Foreskin fibroblast (primary cell): ENCODE measurements at places on chromosomes 16 and 17.
A peak's percentile ranks its signal among the peaks of the same experiment; 100 is the strongest.

DNA sequence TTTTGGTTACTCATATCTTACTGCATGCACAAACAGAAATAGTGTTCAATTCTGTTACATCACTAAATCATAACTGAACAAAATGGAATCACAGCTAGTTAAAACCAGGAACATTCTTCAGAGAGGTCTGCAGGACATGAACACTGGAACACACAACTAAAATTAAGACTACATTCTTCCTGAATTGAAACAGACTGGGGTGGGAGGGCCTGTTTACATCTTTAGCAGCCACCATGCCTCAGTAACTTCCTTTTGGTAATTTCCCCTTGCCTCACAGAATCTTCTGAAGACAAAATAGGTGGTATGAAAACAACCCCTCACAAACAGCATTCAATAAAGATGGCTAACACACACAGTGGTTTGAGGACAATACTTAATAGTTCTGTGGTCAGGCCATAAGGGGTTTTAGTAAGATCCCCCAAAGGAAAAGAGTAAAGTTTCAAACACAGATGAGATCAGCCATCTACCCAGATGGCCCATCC lies 6.5 kb downstream of the MARF1 start:
- no peak for DNase-seq

GRCh38 chr17:76561332-76561731 lies 21.5 kb downstream of the PRCD start:
- DNase-seq = no peak

- DNase-seq = no peak
Measured at GRCh38 chr17:1089915-1090314, 89.9 kb downstream of the ABR start.

GRCh38 chr17:38717139-38717745 lies 12.2 kb downstream of the MLLT6 start:
- no peak for DNase-seq

DNA sequence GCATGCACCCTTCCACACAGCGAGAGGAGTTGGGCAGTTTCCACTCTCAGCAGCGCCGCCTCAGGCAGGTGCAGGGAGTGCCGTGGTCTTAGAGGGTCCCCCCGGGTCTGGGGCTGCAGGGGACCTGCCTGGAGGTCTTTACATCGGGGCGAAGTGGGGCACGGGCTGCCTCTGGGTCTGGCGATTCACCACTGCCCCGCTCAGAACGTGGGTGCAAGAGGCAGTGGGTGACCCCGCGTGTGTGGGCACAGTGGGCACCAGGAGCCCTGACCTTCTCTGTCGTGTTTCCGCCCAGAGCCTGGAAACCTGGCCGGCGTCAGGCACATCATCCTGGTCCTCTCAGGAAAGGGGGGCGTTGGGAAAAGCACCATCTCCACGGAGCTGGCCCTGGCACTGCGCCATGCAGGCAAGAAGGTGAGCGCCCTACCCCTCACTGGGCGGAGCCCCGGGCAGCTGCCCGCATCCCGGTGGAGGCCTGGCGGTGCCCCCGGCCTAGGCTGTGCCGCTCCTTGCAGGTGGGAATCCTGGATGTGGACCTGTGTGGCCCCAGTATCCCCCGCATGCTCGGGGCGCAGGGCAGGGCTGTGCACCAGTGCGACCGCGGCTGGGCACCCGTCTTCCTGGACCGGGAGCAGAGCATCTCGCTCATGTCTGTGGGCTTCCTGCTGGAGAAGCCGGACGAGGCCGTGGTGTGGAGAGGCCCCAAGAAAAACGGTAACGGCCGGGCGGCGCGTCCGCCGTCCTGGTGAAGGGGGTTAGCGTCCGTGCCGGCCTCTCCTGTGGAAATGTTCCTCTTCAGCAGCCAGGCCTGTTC lies 3.7 kb downstream of the NUBP2 start:
- no peak for DNase-seq

- no peak for DNase-seq
Measured at GRCh38 chr17:73744411-73744810, 100.2 kb upstream of the SDK2 start.

- DNase-seq = no peak
Measured at GRCh38 chr17:79154446-79154845, 79.8 kb downstream of the ENGASE start.

- no peak for DNase-seq
Measured at GRCh38 chr16:58338205-58338604, 43.4 kb upstream of the PRSS54 start.

GRCh38 chr17:74354123-74354522 lies 7.5 kb downstream of the BTBD17 start:
- DNase-seq = no peak

GRCh38 chr16:58029410-58029809 lies 3.9 kb downstream of the MMP15 start:
- no peak for DNase-seq

DNA sequence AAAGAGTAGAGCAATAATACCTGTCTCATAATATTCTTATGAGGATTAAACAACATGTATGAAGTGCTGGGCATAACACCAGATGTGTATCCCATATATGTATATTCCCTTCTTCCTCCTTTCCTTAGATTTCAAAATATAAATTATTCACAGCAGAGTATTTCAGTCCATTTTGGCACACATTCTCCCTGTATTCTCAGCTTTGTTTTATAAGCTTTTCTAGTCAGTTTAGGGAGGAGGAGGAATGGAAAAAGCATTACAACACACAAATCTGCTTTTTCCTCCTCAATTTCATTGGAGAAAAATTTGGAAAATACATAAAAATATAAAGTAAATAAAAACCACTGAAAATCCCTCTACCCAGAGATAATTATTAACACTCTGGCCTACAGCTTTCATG lies 46.6 kb upstream of the CORO6 start:
- DNase-seq = no peak

DNA sequence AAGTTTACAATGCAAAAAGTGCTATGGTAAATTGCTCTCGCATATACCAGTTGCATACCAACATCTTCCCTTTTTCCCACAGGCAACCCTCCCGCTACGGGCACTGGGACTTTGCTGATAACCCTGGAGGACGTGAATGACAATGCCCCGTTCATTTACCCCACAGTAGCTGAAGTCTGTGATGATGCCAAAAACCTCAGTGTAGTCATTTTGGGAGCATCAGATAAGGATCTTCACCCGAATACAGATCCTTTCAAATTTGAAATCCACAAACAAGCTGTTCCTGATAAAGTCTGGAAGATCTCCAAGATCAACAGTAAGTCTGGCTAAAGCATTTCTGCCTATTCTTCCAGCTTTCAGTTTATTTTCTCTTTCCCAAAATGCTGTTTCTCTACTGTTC lies 27.9 kb upstream of the HSBP1 start:
- DNase-seq = peak; percentile 24

DNA sequence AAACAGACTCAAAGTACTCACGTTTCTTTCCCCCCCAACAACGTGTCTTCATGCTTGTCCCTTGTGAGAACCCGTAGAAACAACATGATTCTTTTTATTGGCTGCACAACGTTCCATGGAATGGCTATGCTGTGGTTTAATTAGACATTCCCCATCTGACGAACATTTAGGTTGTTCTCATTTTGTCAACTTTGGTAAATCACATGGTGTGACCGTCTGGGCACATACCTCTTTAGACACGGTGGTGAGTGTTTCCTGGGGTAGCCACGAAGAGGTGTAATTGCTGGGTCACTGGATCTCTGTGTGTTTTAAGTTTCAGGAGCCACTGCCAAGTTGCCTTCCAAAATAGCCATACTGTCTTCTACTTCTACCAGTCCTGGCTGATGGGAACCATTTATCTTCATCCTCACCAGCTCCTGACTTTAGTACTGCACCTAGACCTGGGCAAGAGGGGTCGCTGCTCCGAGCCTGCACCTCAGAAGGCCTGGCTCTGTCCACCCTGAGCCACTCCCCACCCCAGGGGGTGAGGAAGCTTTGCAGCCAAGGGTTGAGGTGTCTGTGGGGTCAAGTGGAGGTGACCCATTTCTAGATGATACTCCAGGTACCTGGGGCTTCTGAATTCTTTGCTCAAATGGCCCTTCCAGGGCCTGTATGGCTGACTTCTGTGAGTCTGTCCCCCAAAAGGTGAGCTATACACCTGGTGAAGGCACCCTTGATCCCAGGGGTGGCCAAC lies 84.7 kb downstream of the IRX5 start:
- DNase-seq = no peak

DNA sequence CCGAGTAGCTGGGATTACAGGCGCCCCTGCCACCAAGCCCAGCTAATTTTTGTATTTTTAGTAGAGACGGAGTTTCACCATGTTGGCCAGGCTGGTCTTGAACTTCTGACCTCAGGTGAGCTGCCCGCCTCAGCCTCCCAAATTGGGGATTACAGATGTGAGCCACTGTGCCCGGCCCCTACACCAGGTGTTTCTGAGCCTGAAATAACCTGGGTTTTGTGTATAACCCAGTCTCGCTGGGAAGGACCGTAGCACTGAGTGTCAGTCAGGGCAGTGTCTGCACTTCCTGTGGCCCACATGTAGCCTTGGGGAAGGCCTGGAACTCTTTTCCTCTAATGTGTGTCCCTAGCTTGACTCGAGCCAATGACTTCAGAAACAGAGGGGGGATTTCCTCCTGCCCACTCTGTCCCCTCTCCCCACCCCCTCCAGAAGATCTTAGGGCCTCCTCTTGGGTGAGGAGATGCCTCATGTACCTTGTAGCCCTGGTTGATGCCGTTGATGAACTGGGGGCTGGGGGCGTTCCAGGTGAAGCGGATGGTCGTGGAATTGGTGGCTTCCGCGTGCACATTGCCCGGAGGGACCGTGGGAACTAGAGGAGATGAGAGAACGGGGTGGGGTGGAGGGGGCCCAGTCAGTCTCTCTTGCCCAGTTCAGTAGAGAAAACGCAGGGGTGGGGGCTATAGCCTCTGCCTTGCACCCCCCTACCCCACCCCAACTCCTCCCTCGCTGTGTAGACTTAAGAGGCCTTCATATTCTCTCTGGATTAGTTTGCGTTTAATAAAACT lies 102.6 kb upstream of the CDC42EP4 start:
- no peak for DNase-seq

DNA sequence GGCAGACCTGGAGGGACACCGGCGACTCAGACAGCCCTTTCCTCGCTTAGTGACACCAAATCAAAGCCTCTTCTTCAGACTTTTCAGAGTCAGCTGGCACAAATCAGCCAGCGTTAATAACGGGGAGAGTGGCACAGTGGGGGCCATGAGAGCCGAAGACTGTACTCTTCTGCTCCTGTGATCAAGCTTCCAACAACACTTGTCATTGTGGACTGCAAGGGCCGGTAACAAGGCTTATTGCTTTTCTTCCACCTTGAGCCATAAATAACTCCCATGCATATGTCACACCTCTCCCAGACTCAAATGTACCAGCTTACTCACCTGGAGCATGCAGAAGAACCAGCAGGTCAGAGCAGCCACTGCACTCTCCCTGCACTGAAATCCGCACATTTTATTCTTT lies 12.8 kb downstream of the FLCN start:
- no peak for DNase-seq

GRCh38 chr17:2982854-2983253 lies 80.6 kb downstream of the OR1D5 start:
- peak; percentile 97 for DNase-seq

DNA sequence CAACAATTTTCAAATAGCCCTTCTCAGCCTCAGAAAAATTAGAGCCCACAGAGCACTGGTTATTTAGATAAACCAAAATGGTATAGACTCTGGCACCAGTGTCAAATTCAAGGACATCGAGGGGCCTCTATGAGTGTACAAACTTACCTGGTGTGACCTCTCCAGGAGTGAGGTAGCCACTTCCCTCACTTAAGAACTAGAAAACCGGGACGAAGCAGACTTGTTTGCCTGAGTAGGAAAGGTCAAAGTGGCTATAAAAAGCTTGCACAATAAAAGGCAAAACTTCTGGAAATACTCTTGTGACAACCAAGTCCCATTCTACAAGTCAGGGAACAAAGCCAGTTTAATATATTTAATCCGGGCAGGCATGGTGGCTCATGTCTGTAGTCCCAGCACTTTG lies 39.2 kb upstream of the PRSS54 start:
- no peak for DNase-seq

DNA sequence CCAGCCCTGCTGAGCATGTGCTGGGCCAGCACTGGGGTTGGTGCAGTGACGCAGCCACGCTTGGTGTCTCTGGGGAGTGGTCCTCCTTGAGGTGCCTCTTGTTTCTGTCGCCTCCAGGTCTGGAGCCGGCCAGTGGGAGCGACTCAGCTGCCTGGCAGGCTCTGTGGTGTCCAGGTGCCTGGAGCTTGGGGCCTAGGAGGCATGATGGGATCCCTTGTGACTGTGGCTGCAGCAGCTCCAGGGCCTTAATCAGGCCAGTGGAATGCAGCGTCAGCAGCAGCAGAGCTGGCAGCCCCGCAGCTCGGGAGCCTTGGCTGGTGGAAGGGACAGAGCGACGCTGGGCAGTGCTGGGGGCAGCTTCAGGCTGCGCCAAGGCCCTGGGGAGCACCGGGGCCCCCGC lies 74.7 kb upstream of the CIBAR2 start:
- DNase-seq = peak; percentile 69

DNA sequence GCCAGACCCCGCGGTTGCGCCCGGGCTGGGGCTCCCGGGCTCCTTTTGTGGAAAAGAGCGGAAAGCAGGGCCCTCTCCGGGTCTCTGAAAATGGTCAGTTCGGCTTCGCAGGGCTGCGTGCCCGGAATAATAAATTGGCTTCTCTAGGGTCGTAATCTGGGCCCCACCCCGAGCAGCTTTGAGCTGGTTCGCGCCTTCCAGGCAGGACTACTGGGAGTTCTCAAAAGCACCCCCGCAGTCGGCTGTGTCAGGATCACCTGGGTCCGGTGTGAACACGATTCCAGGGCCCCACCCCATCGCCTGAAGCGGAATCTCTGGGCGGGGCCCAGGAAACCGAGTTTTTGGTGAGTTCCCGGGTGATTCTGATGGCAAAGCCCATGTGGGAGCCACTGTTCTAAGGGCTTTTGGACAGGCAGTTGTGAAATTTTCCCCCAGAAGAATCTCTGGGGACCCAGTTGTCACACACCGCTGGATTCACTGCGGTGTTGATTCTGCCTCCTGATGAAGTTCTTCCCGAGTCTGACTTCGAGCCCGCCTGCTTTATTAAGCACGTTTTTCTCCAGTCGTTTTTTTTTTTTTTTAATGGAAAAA lies 77.0 kb downstream of the MRC2 start:
- peak; percentile 47 for DNase-seq

- peak; percentile 19 for DNase-seq
Measured at GRCh38 chr16:49608098-49608497, 234.5 kb downstream of the C16orf78 start.

DNA sequence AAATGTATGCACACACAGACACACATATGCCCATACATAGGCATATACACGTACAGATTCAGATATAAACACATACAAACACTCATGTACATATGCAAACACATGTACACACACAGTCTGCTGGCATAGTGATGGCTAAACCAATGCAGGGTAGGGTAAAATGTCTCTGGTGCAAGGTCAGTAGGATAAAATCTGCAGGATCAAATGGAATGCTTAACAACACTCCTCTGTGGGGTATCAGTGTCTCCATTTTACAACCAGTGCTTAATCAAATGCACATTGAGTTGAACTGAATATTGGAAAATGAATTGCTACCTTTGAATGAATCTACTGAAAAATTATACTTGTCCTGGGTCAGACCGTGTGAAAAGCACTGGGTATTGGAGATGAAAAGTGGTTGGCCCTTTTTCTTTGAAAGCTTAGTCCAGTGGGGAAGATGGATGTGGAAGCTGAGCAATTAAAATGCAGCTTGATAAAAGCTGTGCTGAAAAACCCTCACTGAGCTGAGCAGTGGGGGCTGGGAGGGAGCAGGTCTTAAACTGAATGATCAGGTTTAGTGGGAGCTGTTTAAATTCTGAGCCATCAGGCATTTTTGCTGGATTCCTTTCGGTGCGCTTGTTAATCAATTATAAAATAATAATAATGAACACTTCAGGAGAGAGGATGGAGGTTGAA lies 314.7 kb downstream of the HAPSTR1 start:
- DNase-seq = no peak
